RWPE2 (cell line): ENCODE measurements at places on chromosomes 5 and 9.

- no peak overlapping the region for H3K4me3 ChIP-seq
- no peaks in the 10 kb centered on the region for H3K36me3 ChIP-seq
- no peaks in the 10 kb centered on the region for H3K27me3 ChIP-seq
- DNase-seq: no peak
- H3K4me1 ChIP-seq: peaks cover 10% of the 10 kb centered on the region
These were observed 91.4 kb downstream of the VCAN start for GRCh38 chr5:83562791-83563557.

- no peak for DNase-seq
- no peaks in the 10 kb centered on the region for H3K36me3 ChIP-seq
- no peak overlapping the region for H3K4me3 ChIP-seq
- peaks cover 22% of the 10 kb centered on the region for H3K27me3 ChIP-seq
These were observed 2.7 kb downstream of the BSPRY start for GRCh38 chr9:113352006-113352405.

GRCh38 chr9:132509928-132510874 lies 72.2 kb upstream of the BARHL1 start:
- no peak for DNase-seq
- H3K4me1 ChIP-seq: no peaks in the 10 kb centered on the region
- H3K27ac ChIP-seq: no peak overlapping the region
- no peaks in the 10 kb centered on the region for H3K36me3 ChIP-seq

GRCh38 chr9:30103647-30104394 lies 2280.6 kb upstream of the ACO1 start:
- H3K4me3 ChIP-seq: no peak overlapping the region
- no peak for DNase-seq
- no peaks in the 10 kb centered on the region for H3K27me3 ChIP-seq
- peaks cover 6% of the 10 kb centered on the region for H3K4me1 ChIP-seq
- H3K27ac ChIP-seq: no peak overlapping the region
- H3K36me3 ChIP-seq: no peaks in the 10 kb centered on the region

DNA sequence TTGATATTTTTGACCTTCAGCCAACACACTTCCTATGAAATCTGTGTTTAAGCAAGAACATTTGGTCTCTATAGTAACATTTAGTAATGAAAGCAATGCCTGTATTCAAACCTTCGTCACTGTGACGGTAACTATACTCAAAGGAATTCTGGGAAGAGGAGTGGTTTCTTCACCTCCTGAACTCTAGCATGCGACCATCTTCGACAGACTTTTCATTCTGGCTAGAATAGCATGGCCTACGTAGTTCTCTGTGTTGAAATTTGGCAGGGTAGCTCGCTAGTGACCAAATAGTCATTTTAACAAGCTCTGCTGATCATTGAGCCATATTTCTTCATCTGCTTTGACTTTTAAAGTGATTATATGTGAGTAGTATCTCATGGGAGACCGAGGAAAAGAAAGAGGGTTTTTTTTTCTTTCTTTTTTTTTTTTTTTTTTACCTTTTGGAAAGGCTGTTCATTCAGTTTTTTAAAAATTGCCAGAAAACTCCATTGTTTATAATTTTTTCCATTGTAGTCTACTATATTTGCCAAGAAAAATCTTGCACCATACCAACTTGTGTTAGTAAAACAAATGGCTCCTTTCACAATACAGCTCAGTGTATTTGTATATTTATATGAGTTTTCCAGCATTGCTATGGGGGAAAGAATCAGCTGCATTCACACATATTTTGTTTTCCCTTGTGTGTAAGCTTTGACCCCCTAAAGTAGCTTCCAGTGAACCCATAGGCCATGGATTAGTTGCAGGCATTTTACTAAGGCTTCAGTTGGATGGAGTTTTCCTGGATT lies 166.8 kb downstream of the NNT start:
- peaks cover 33% of the 10 kb centered on the region for H3K4me1 ChIP-seq
- H3K36me3 ChIP-seq: no peaks in the 10 kb centered on the region
- H3K4me3 ChIP-seq: no peak overlapping the region
- no peak overlapping the region for H3K27ac ChIP-seq
- no peaks in the 10 kb centered on the region for H3K27me3 ChIP-seq

- no peaks in the 10 kb centered on the region for H3K4me1 ChIP-seq
- DNase-seq: no peak
- no peak overlapping the region for H3K4me3 ChIP-seq
- no peaks in the 10 kb centered on the region for H3K36me3 ChIP-seq
- no peak overlapping the region for H3K27ac ChIP-seq
- H3K27me3 ChIP-seq: no peaks in the 10 kb centered on the region
These were observed 128.7 kb upstream of the PIK3R1 start for GRCh38 chr5:68086857-68087256.

DNA sequence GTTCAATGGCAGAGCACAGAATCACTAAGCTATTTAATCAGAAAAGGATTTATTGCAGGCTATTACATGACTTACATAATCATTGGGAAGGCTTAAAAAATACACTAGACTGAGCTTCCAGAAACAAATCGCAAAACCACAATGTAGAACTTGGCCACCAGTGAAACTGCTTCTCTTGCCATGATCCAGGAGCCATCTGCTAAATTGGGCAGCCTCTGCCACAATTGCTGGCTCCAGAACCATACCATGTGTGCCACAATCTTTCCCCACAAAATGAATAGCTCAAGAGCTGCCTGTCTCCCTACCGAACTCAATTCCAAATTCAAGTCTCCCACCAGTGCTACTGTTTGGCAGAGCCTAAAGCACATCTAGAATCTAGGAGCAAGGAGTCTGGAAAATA lies 9.8 kb upstream of the ERAP1 start:
- H3K36me3 ChIP-seq: no peaks in the 10 kb centered on the region
- no peaks in the 10 kb centered on the region for H3K27me3 ChIP-seq
- no peak overlapping the region for H3K27ac ChIP-seq
- no peak overlapping the region for H3K4me3 ChIP-seq
- DNase-seq: no peak
- peaks cover 5% of the 10 kb centered on the region for H3K4me1 ChIP-seq
